ENCODE measurements at places on chromosomes 2 and 18. TPM values are rescaled to one million over a fixed set of nuclear protein-coding genes. Genes with fewer than 3 reads are reported as not detected.

DNA sequence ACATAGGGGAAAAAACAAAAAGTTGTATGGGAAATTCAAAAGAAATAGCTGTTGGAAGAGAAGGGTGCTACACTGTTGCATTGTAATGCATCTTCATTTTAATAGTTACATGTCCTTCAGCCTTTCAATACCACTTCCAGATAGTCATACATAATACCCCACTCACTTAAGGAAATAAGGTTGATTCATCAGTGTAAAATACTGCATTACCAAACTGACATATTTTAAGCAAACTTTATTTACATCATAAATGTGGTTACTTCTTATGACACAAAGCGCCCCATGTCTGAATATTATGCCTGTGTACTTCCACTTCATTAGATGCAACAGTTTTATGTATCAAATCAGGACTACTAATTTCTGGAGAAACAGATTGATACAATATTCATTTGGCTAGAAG, 4.5 kb downstream of the RBMS1 start:
- DNase-seq = no peak

- DNase-seq = no peak
Measured at GRCh38 chr2:9539531-9539930, 16.1 kb downstream of the ADAM17 start.

- peak; percentile 34 for DNase-seq
Measured at GRCh38 chr2:191678437-191679100, 633 bp downstream of the NABP1 start.

DNA sequence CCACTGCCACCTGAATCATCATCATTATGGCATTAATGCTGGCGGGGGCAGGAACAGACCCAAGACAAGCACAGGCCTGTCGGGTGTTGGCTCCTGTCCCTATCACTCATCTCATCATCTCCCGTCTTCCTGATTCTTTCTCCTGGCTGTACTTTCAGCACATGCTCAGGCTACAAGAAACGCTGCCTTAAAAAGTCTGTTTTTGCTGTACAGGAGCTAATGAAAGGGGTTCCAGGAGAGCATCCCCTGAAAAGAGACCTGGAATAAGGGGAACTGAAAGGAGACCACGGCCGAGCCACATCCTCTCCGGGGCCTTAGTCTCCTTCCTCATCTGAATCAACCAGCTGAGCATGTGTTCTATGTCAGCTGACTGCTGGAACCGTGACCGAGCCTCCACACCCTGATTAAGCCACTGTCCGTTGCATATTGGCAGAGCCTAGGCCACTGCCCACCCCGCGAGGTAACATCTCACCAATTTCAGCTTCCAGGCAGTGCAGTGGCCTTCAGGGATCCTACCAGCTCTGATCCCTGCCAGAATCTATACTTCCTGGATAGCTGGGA, 62.6 kb downstream of the DNMT3A start:
- DNase-seq = no peak

GRCh38 chr2:53315149-53315548, 452.5 kb upstream of the CHAC2 start:
- DNase-seq = no peak

DNA sequence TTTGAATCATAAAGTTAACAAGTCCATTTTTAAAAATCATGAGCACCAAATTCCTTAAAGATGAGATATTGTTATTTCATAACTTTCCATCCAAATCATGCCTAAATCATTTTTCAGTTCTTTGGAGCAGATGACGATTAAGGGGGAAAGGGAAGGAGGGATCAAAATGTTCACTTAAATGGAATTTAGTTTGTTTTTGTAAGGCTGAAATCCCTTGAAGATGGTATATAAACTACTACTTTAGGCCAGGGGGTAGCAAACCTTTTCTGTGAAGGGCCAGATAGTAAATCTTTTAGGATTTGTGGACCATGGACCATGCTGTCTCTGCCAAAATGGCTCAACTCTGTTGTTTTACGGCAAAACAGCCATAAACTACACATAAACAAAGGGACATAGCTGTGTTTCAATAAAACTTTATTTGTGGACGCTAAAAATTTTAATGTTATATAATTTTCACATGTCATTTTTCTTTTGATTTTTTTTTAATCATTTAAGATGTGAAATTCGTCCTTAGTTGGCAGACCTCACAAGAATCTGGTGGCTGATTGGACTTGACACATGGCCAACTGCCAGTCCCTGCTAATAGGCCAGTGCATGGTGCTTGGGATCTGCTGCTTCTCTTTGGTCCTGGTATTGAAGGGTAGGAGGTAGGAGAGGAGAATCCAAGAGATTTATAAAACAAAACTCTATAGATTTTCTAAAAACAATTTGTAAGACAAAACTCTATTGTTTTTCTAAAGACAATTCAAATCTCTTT, 52.0 kb upstream of the RTN4 start:
- no peak for DNase-seq

DNA sequence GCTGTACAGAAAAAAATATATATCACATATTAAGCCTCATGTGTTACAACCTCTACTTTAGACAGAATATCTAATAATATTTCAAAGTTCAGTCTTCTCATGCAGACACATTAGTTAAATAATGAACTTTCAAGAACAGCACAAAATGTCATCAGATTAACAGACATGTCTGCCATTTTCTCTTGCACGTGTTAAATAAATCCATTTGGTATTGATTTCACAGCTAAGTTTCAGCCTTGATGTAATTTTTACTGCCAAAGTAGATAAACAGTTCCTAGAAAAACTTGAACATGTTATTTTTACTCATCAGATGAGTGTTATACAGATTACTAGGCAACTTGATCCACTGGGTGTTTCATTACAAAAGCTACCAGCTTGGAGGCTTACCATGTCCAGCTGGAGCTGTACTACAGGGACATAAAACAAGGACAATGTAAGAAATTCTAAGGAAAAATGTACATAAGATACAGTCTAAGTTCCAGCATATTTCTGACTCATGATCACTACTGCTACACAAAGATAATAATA, 290.7 kb upstream of the DDX18 start:
- DNase-seq = no peak

DNA sequence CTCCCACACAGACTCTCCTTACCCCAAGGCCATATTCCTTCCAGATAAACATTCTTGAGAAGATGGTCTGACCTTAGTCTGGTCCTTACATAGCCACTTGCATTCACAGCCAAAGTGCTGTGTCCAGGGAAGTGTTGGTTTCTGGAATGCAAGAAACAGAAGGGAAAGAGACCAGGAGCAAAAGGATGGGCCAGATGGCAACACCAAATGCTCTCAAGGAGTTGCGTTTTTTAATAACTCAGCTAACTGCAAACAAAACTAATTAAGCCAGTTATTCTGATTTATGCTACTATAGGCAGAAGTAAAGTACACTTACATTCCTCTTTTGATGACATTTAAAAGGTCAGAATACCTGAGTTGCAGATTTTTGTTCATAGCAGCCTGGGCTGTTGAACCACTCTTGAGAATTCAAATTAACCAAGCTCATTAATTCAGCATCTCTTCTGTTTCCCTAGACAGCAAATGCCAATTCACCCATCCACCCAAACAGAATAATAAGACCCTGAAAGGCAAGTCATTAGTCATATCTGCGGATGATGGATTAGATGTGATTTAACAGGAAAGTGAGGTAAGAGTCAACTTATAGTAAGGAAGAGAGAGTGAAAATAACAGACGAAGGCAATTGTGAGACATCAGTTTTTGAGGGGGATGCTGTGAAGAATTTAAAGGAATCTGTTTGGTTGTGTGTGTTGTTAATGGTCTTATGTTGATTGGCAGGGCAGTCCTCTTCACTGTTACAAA, 18.8 kb downstream of the CCDC85A start:
- no peak for DNase-seq

The FAM110C gene
- 0.94 TPM for polyA plus RNA-seq

The CCDC148 gene
- 0.26 TPM for polyA plus RNA-seq

The SP5 gene
- 5.5 TPM for polyA plus RNA-seq

The GPR17 gene
- 2.9 TPM for polyA plus RNA-seq

The BBS5 gene
- 5.3 TPM for polyA plus RNA-seq

The ARHGAP25 gene
- 3.7 TPM for polyA plus RNA-seq

The MSTN gene
- 43.1 TPM for polyA plus RNA-seq

Measured in hindlimb muscle (tissue), 1 donor.